Muscle of leg (tissue), 16 donors: ENCODE measurements at places on chromosomes 7 and 10. TPM values are rescaled to one million over a fixed set of nuclear protein-coding genes. Genes with fewer than 3 reads are reported as not detected.

TUBB8 gene
- 0.09 TPM for total RNA-seq

OR6B1 gene
- not detected for total RNA-seq

ZFAND2A gene
- 16.3 TPM for total RNA-seq

GARS1 gene
- 45.8 TPM for total RNA-seq

OAT gene
- total RNA-seq, result 80.8 TPM

IMPDH1 gene
- total RNA-seq, result 16.5 TPM

CPA2 gene
- 0.44 TPM for total RNA-seq

CACNA2D1 gene
- total RNA-seq, result 73.7 TPM

LGI1 gene
- total RNA-seq, result 21.1 TPM

LEP gene
- total RNA-seq, result not detected

TMEM196 gene
- total RNA-seq, result 0.04 TPM

UNC5B gene
- 6.4 TPM for total RNA-seq

NEBL gene
- total RNA-seq, result 3.2 TPM

FGFR2 gene
- total RNA-seq, result 2.1 TPM

SUGCT gene
- total RNA-seq, result 6.1 TPM

AP1S1 gene
- total RNA-seq, result 21.1 TPM

HPSE2 gene
- total RNA-seq, result 0.04 TPM

ZDHHC4 gene
- 57.5 TPM for total RNA-seq

TAS2R4 gene
- 1.5 TPM for total RNA-seq

KLF14 gene
- 0.98 TPM for total RNA-seq

ZNF425 gene
- 3.4 TPM for total RNA-seq
